ENCODE measurements at places on chromosomes 7 and 10.

GRCh38 chr7:91181949-91182348 is 82.3 kb upstream of the FZD1 start:
- H3K27me3 ChIP-seq = no peaks in the 10 kb centered on the region
- no peak overlapping the region for H3K4me3 ChIP-seq
- H3K4me1 ChIP-seq = no peaks in the 10 kb centered on the region
- no peak overlapping the region for H3K27ac ChIP-seq
- no peaks in the 10 kb centered on the region for H3K36me3 ChIP-seq

GRCh38 chr7:54796853-54797252 is 37.8 kb upstream of the SEC61G start:
- H3K27ac ChIP-seq = no peak overlapping the region
- no peaks in the 10 kb centered on the region for H3K36me3 ChIP-seq
- H3K4me3 ChIP-seq = no peak overlapping the region

GRCh38 chr10:80100861-80101695 is 22.6 kb downstream of the TMEM254 start:
- H3K4me1 ChIP-seq = no peaks in the 10 kb centered on the region
- H3K4me3 ChIP-seq = no peak overlapping the region
- DNase-seq = no peak

- H3K4me1 ChIP-seq = no peaks in the 10 kb centered on the region
- no peaks in the 10 kb centered on the region for H3K36me3 ChIP-seq
- no peak overlapping the region for H3K27ac ChIP-seq
- no peaks in the 10 kb centered on the region for H3K27me3 ChIP-seq
- H3K4me3 ChIP-seq = no peak overlapping the region
Observed at GRCh38 chr10:26410356-26410755, 27.8 kb upstream of the APBB1IP start.

GRCh38 chr7:4747013-4747412 is 28.4 kb upstream of the AP5Z1 start:
- DNase-seq = no peak
- H3K4me1 ChIP-seq = peaks cover 52% of the 10 kb centered on the region
- peak overlapping the region; percentile 93 for H3K27ac ChIP-seq
- H3K27me3 ChIP-seq = no peaks in the 10 kb centered on the region
- peaks cover 10% of the 10 kb centered on the region for H3K36me3 ChIP-seq
- H3K4me3 ChIP-seq = no peak overlapping the region

- H3K27ac ChIP-seq = peak overlapping the region; percentile 93
- no peaks in the 10 kb centered on the region for H3K27me3 ChIP-seq
- H3K36me3 ChIP-seq = no peaks in the 10 kb centered on the region
- DNase-seq = no peak
Observed at GRCh38 chr7:40135317-40135610, 459 bp downstream of the SUGCT start.

- H3K4me3 ChIP-seq = no peak overlapping the region
- H3K36me3 ChIP-seq = no peaks in the 10 kb centered on the region
- no peak for DNase-seq
- H3K27ac ChIP-seq = no peak overlapping the region
- H3K27me3 ChIP-seq = no peaks in the 10 kb centered on the region
Observed at GRCh38 chr7:91162436-91162835, 101.8 kb upstream of the FZD1 start.

DNA sequence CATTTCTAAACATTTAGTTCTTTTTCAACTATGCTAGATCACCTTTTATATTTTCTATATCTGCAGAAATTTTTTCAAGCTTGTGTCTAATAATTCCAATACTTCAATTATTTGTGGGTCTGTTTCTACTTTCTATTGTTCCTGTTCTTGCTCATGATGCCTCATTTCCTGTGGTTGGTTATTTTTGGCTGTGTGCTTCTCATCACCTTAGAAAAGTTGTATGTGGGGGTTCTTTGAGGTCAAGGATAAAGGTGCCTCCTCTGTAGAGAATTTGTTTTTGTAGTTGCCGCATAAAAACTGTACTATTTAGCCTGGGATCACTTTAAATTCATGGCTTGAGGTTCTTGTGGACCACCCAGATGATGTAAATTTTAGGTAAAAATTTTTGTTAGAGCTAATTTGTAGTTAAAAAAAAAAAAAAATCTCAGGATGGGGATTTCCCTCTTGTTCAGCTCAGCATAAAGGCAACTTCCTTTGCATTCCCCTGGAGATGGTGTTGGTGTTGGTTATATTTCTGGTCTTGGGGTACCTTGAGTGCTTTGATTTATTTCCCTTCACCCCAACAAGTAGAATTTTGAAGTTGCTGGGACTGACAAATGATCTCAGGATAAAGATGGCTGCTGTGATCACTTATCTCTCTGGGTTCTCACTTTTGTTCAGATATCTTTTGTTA is 27.0 kb upstream of the JAZF1 start:
- DNase-seq = no peak
- no peaks in the 10 kb centered on the region for H3K27me3 ChIP-seq
- no peaks in the 10 kb centered on the region for H3K4me1 ChIP-seq
- no peak overlapping the region for H3K27ac ChIP-seq

DNA sequence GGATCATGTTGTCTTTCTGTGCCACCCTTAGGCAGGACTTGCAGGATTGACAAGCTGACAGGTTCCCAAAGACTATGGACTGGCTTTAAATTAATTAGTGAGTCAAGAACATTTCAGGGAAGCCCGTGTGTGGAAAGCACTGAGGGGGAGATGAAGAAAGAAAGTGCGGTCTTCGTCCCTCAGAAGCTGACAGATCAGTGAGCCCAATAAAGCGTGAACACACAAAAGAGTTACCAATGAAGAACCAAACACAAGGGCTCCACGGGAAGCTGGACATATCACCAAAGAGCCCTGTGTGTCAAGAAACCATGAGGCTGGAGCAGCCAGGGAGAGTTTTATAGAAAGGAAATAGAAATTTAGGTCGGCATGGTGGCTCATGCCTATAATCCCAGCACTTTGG is 725.8 kb downstream of the PARD3 start:
- H3K4me1 ChIP-seq = no peaks in the 10 kb centered on the region
- no peaks in the 10 kb centered on the region for H3K36me3 ChIP-seq

DNA sequence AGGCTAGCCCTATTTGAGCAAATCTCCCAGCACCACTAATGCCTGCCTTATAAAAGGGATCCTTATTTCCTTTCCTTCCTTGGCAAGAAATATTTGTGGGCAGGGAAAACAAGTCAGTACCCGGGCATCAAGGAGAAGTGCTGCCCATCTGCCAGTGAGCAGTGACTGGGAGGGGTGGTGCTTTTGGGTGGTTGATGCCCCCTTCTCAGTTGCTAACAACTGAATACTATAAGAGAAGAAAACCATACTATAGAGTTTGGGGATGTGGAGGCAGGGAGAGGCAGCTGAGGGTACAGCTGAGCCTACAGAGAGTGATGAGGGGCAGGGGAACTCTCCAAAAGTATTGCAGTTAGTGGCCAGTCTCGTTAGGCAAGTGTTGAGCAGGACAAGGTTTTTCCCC is 39.3 kb downstream of the OGDH start:
- no peak overlapping the region for H3K4me3 ChIP-seq
- no peak for DNase-seq
- H3K4me1 ChIP-seq = peaks cover 9% of the 10 kb centered on the region
- no peaks in the 10 kb centered on the region for H3K27me3 ChIP-seq

DNA sequence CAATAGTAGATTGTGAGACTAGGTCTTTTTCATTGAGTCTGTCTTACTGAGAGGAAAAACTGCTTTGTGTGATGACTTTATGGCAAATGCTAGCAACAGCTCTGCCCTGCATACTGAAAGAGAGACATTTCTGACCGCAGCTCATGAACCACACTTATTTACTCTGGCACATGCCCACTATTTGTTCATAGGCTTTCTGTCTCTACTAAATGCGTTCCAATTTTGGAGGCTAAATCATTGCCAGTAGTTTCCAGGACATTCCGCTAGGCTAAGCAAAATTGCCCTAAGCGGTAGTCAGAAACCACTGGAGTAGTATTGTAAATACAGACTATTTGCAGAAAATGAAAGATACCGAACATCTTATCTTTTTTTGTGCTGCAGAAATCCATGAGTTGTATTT is 55.6 kb upstream of the DLX6 start:
- H3K4me1 ChIP-seq = no peaks in the 10 kb centered on the region
- H3K36me3 ChIP-seq = no peaks in the 10 kb centered on the region
- no peaks in the 10 kb centered on the region for H3K27me3 ChIP-seq
- no peak overlapping the region for H3K4me3 ChIP-seq
- no peak for DNase-seq
- no peak overlapping the region for H3K27ac ChIP-seq

DNA sequence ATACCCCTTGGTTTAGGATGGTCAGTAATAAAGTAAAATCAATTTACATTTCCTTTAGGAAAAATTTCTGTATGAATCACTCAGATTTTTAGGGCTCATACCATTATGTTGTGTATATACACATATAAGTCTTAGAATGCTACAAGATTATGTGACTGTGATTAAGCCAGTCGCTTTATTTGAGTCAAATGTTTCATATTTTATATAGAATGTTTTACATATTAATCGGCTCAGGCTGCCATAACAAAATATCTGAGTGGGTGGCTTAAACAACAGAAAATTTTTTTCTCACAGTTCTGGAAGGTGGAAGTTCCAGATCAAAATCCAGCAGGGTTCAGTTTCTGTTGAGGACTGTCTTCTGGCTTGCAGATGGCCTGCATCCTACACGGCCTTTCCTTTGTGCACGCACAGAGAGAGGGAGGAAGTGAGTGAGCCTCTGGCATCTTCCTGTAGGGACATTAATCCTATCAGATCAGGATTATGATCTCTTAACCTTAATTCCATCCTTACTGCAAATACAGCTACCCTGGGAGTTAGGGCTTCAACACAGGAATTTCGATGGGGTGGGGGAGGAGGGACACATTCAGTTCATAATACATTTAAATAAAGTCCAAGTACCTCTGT is 198.0 kb downstream of the PHF14 start:
- H3K27ac ChIP-seq = no peak overlapping the region
- no peaks in the 10 kb centered on the region for H3K4me1 ChIP-seq
- H3K36me3 ChIP-seq = no peaks in the 10 kb centered on the region

DNA sequence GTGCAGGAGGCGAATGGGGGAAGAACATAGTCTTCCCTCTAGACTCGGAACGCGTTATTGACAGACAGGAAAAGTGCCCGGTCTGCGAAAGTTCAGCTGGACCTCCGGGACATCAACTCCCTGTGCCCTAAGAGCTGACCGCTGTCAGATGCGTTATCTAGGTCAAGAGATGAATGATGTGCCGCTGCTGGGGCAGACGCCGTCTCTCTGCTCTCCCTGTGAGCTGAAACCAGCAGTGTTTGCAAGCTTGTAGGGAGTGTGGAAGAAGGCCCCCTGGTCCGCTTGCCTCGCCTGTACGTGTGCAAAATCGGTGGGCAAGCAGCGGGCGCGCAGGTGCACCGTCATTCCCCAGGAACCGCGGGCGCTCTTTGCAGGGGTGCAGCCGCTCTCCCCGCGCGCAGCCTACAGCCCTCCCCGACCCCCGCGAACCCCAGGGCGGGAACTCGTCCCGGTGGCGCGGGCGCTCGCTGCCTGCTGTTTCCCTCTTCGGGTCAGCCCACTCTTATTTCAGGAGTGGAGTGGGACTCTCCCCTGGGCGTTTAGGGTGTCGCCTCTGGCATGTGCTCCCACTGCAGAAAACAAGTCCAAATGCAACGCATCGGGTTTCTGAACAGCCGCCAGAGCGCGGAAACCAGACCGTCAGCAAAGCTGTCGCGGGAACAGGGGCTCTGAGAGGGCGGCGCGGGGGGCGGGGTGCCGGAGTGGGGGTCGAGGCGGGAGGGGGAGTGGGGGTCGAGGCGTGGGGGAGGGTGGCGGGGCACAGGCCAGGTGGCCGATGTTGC is 1.8 kb upstream of the PFKFB3 start:
- DNase-seq = peak; percentile 78
- peak overlapping the region; percentile 99 for H3K27ac ChIP-seq
- H3K4me1 ChIP-seq = peaks cover 24% of the 10 kb centered on the region
- H3K4me3 ChIP-seq = peak overlapping the region; percentile 36
- H3K36me3 ChIP-seq = no peaks in the 10 kb centered on the region
- H3K27me3 ChIP-seq = no peaks in the 10 kb centered on the region

DNA sequence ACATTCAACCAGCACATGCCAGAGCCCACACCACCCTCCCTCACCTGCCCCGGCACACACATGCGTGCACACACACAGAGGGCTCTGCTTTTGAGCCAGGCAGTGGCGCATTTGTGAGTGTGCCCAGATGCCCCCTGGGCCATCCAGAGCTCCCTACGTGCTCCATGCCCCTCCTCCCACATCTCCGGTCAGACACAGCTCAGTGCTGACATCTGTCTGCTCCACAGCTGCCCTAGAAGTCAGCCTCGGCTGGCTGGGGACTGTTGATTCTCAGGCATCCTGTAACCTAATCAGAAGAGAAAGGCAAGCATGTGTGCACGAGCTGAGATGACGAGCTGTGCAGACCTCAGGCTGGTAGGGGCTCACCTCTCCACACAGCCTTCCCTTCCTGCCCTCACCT is 135.1 kb downstream of the ZMIZ1 start:
- H3K27ac ChIP-seq = no peak overlapping the region
- H3K4me1 ChIP-seq = peaks cover 24% of the 10 kb centered on the region
- H3K27me3 ChIP-seq = no peaks in the 10 kb centered on the region
- no peak for DNase-seq
- H3K4me3 ChIP-seq = no peak overlapping the region

GRCh38 chr7:115548756-115549155 is 481.8 kb downstream of the TFEC start:
- H3K27me3 ChIP-seq = no peaks in the 10 kb centered on the region
- DNase-seq = no peak
- H3K27ac ChIP-seq = no peak overlapping the region
- H3K4me1 ChIP-seq = no peaks in the 10 kb centered on the region
- H3K36me3 ChIP-seq = no peaks in the 10 kb centered on the region

GRCh38 chr7:116317907-116318306 is 107.6 kb downstream of the TES start:
- H3K4me3 ChIP-seq = no peak overlapping the region
- H3K36me3 ChIP-seq = no peaks in the 10 kb centered on the region
- peaks cover 23% of the 10 kb centered on the region for H3K4me1 ChIP-seq
- no peak for DNase-seq
- H3K27me3 ChIP-seq = no peaks in the 10 kb centered on the region

GRCh38 chr7:151312831-151313809 is 28.5 kb upstream of the NUB1 start:
- H3K27ac ChIP-seq = no peak overlapping the region
- no peaks in the 10 kb centered on the region for H3K36me3 ChIP-seq
- no peaks in the 10 kb centered on the region for H3K27me3 ChIP-seq
- DNase-seq = no peak
- peaks cover 7% of the 10 kb centered on the region for H3K4me1 ChIP-seq
- H3K4me3 ChIP-seq = no peak overlapping the region

DNA sequence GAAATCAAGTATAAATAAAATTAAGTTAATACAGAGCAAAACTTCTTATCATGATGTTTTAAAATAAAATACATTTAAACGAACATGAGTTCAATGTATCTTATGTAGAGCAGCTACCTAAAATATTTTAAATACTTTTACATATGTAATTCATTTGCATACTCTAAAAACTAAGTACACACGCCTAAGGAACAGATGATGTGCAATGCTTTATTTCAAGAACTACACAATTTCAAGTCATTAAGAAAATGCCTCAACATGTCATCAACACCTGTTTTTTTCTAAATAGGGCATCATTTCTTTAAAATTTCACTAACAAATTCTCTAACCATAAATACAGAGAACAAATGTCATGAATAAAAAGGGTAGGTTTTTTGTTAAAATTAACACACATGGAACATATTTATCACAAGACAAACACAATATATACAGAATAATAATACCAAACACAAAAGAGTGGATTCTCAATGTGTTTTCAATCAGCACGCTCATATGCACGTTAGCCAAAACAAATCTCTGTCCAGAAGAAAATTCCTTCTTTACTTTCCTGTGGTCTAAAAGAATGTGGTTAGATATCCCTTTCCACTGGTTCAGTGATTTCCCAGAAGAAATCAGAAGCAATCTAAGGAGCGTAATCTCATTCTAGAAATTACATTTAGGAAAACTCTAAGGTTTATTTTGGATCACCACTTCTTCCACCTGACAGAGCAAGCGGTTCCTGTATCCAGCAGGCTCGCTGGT is 73.0 kb upstream of the PFKP start:
- H3K36me3 ChIP-seq = no peaks in the 10 kb centered on the region
- H3K27me3 ChIP-seq = no peaks in the 10 kb centered on the region
- H3K4me1 ChIP-seq = no peaks in the 10 kb centered on the region
- H3K27ac ChIP-seq = no peak overlapping the region
